A549 treated with dexamethasone at 1 μM for 4 hours (cell line): ENCODE measurements at places on chromosomes 6 and 20. TPM values are rescaled to one million over a fixed set of nuclear protein-coding genes. Genes with fewer than 3 reads are reported as not detected.

Gene KHDC3L
- not detected in 5 replicates for total RNA-seq

Gene TBC1D7
- total RNA-seq: 22.5 to 25.1 TPM (median 24.8 TPM) in 5 replicates

Gene CGA
- total RNA-seq: 0.29 to 0.72 TPM (median 0.47 TPM) in 5 replicates

Gene TBP
- 13.6 to 19.8 TPM (median 17.6 TPM) in 5 replicates for total RNA-seq

Gene PRL
- not detected in 5 replicates for total RNA-seq

Gene RRAGD
- total RNA-seq: 3.6 to 5.6 TPM (median 4.5 TPM) in 5 replicates

Gene PKIB
- total RNA-seq: 0.38 to 0.74 TPM (median 0.62 TPM) in 5 replicates

Gene TRIM38
- 1.7 to 2.0 TPM (median 1.9 TPM) in 5 replicates for total RNA-seq

Gene PTCRA
- total RNA-seq: not detected in 5 replicates

Gene C6orf118
- 0.14 to 0.41 TPM (median 0.21 TPM) in 5 replicates for total RNA-seq

Gene GHRH
- total RNA-seq: not detected in 5 replicates

Gene SYTL3
- total RNA-seq: 1.5 to 1.8 TPM (median 1.7 TPM) in 5 replicates

Gene TNFRSF6B
- total RNA-seq: 0.77 to 0.97 TPM (median 0.84 TPM) in 4 of 5 replicates, not detected in the other

Gene C6orf132
- total RNA-seq: 2.8 to 5.1 TPM (median 4.0 TPM) in 5 replicates

Gene ZNF311
- total RNA-seq: 0.14 to 0.18 TPM (median 0.15 TPM) in 5 replicates

Gene ARHGAP40
- total RNA-seq: 0.06 TPM in 1 of 5 replicates, not detected in the others

Gene CRISP2
- not detected in 5 replicates for total RNA-seq

Gene MANEA
- 2.7 to 4.1 TPM (median 4.0 TPM) in 5 replicates for total RNA-seq

Gene TRAM2
- total RNA-seq: 33.5 to 44.9 TPM (median 41.2 TPM) in 5 replicates
